HL-60 (cell line): ENCODE measurements at places on chromosomes 12 and 14.

GRCh38 chr14:33848706-33849454, 102.0 kb downstream of the EGLN3 start:
- peak; percentile 19 for DNase-seq

DNA sequence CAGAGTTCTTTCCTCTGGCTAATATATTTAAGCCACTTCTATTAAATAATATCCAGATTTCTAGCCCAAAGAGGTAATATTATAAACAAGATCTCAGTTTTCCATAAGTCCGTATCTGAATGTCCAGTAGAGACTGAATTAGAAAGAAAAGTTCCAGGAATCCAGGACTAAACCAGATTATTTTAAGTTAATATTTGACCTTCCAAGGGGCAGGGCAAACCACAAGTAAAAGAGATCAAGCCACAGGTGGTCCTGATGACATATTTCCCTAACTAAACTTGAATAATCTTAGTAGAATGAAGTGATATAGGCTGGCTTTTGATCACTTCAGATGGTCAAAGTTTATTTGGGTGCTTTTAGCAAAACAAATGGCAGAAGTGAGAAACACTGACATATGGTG, 43.3 kb upstream of the E2F7 start:
- DNase-seq, result no peak

DNA sequence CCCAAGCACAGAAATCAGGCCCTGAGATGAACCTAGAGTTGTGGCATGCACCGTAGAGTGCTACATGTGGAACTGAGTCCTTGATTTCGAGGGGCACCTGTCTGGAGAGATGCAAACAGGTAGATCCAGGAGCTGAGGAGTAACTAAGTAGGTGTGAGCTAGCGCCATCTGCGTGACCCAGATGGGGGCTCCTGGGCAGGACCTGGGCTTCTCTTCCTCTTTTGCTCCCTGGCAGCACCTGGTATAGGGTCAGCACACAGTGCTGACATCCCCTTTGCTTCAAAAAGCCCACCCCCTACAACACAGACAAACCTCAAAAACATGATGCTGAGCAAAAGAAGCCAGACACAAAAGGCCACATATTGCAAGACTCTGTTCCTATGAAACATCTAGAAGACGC, 65.8 kb downstream of the PITPNM2 start:
- DNase-seq, result no peak

DNA sequence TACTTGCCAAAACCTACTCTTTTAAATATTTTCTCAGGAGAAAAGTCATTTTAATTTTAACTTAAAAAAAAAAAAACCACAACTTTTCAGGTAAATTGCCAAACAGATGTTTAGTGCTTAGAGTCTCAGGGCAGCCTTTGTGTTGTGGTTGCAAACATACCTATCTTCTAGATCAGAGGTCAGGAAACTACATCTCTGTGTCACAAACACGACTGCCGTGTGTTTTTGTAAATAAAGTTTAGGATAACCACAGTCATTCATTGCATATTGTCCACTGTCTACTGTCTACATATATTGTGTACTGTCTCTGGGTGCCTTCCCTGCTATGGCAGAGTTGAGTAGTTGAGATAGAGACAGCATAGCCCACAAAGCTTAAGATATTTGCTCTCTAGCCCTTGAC, 48.9 kb downstream of the DYRK2 start:
- no peak for DNase-seq

GRCh38 chr12:27913999-27914614, 58.4 kb downstream of the PTHLH start:
- DNase-seq, result no peak

DNA sequence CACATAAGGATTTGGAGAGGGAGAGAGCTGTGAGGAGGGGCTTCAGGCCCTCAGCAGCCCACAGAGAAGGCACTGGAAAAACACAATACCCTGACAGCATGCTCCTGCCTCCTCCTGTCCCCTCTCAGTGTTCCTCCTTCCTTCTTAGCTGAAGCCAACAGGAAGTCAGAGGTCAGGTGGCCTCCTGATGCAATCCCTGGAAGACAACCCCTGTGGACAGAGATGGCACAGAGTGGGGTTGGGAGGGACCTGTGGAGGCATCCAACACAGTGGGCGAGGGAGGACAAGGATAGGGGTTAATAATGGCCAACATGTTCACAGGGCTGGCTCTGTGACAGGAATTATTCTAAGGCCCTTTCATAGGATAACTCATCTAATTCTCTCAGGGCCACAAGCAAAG, 15.4 kb upstream of the IFI27L2 start:
- peak; percentile 69 for DNase-seq

DNA sequence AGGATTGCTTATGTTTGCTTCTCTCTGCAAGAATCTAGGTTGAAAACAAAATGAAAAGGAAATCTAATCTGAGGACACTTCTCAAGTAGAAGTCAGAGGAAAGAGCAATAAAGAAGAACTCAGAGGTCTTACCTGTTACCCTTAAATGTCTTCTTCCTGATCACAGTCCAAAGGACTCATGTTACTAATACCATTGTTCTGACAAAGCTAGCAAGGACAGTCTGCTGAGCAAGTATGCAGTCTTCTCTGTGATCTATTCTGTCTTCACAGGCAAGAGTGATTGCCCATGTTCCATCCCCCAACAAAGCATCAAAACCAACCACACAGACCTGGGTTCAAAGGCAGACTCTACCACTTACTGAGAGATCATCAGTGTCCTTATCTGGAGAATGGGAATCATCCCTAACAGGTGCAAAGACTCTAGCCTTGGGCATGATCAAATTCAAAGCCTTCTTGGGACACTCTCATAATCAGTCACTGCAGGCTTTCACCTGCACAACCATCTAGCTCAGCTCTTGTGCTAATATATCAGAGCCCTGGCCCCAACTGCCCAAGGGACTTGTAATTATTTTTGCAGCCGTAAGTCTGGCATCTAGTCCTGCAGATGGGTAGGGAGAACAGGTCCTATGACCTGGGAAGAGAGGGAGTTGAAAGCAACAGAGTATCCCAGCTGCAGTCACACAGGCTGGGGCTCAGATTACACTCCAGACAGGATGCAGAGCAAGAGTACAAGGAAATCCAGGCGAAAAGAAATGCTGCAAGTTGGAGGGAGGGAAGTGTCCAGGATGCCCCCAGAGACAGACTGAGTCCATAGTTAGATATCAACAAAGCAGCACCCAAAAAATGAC, 97.9 kb upstream of the NUDT4 start:
- no peak for DNase-seq

DNA sequence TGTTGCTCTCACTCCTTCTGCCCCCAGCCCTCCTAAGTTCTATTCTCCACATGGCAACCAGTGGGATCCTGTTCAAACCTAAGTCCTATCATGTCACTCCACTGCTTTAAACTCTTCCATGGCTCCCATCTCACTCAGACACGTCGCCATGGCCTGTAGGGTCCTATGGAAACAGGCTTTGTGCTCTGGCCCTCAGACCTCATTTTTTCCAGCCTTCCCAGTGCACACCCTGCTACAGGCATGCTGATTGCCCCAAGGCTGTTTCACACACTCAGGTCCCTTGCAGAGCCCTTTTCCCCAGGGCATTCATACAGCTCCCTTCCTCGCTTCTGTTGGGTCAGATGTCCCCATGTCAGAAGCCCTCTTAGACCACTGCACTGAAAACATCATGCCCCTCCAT, 11.2 kb upstream of the MED13L start:
- DNase-seq, result no peak

DNA sequence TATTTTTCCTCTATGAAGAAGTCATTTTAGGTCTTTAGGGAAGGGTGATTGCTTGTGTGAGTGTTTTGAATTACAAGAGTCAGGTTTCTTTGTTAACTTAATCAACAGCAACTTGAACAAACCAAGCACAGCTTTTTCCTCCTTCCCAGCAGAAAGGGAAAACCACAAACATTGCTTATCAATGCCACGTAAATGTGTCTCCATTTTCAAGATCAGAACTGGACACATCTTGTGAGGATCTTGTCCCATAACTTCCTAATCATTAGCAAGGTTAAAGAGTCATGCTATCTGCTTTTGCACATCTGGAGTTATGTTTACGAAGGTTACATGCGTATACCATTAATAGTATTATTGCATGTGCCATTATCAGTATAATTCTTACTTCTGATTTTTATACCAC, 248.0 kb upstream of the FLRT2 start:
- no peak for DNase-seq

- no peak for DNase-seq
Observed at GRCh38 chr12:54222609-54223008, 33.8 kb upstream of the SMUG1 start.

- DNase-seq, result no peak
Observed at GRCh38 chr12:90851800-90852718, 102.9 kb downstream of the CCER1 start.

DNA sequence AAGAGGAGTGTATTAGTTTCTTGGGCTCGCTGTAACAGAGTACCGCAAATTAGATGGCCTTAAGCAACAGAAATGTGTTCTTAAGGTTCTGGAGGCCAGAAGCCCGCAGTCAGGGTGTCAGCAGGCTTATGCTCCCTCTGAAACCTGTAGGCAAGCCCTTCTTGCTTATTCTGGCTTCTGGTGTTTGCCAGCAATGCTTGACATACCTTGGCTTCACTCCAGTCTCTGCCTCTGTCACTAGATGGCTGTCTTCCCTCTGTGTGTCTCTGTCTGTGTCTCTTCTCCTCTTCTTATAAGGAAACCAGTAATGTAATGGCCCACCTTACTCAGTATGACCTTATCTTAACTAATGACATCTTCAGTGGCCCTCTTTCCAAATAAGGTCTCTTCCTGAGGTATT, 85.1 kb downstream of the DERA start:
- DNase-seq, result no peak

DNA sequence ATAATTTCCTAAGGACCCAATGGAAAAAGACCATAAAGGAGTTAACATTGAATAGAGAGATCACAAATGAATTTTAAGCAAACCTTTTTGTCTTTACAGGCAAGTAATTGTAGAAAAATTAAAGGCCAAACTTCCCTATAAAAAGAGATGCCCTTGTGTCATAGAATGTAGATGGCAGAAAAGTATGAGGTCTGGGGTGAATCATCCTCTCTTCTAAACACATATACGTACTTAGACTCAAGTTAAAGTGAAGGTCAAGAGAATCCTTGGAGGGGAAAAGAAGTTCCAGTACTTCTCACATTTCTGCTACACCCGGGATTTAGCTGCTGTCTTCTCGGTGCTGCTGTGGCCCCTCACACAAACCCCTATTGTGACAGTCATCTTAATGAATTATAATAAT, 116.2 kb upstream of the ARID2 start:
- no peak for DNase-seq

GRCh38 chr14:51922624-51923023, 62.2 kb downstream of the GNG2 start:
- DNase-seq, result no peak

- no peak for DNase-seq
Observed at GRCh38 chr12:78530100-78530765, 334.3 kb upstream of the SYT1 start.

GRCh38 chr12:118312578-118312977, 60.1 kb downstream of the TAOK3 start:
- no peak for DNase-seq

GRCh38 chr14:65926935-65927700, 514.6 kb downstream of the FUT8 start:
- DNase-seq, result no peak

DNA sequence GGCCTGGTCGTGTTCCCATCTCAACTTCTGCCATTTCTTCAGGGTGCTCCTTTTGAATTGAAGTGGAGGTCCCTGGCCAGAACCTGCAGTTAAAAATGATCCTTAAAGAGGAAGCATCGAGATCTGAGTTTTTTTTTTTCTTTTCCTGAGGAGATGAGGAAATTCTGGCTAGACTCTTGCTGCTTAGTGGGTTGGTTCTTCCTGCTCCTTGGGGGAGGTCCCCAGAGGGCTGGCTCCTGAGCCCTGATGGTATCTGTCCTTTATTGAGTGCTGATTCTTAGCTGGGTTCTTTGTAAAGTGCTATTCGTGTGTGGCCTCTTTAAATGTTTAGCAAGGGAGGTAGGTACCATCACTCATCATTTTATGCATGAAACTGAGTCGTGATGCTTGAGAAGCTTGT, 11.7 kb downstream of the PELI2 start:
- no peak for DNase-seq
